T-helper 1 cell (primary cell): ENCODE measurements at places on chromosomes 4 and X.

GRCh38 chr4:188127214-188127874, 11.9 kb upstream of the TRIML1 start:
- DNase-seq, result no peak

- DNase-seq, result no peak
Observed at GRCh38 chr4:73259571-73260090, 1.0 kb upstream of the ANKRD17 start.

DNA sequence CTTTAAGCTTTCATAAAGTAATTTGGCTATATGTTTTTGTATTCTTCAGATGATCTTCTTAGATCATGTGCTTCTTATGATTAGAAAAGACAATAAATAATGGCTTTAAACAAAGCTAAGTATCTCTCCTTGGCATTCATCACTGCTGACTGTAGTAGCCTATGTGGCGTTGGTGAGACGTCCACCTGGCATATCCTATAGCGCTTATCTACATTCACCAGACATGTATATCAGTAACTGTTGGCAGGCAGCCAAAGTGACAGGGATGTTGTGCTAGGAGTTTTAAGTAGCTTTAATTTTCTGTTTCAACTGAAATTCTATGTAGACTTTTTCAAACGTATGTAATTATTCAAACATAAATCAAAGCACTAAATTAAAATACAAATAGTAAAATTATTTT, 276.4 kb downstream of the IL15 start:
- DNase-seq, result no peak

GRCh38 chr4:150855981-150856510, 159.0 kb downstream of the LRBA start:
- DNase-seq, result no peak

GRCh38 chr4:156197216-156197615, 243.6 kb upstream of the CTSO start:
- no peak for DNase-seq

GRCh38 chr4:73711989-73712388, 28.4 kb upstream of the CXCL8 start:
- no peak for DNase-seq

DNA sequence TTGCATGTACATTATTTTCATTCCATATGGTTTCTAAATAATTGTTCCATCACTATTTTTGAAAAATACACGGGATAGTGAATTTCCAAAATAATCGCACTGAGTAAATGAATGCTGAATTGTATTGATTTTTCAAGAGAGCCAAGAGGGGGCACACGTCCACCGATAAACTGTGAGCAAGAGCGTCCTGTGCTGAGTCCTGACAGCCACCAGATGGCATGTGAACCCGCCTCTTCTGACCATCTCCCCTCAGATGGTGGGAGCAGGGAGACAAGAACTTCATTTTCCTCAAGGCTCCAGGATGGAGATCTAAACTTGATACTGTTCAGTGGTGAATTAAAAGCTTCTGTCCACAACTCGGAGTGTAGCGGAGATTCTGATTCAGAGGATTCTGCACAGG, 30.6 kb upstream of the IL9R start:
- DNase-seq, result no peak

DNA sequence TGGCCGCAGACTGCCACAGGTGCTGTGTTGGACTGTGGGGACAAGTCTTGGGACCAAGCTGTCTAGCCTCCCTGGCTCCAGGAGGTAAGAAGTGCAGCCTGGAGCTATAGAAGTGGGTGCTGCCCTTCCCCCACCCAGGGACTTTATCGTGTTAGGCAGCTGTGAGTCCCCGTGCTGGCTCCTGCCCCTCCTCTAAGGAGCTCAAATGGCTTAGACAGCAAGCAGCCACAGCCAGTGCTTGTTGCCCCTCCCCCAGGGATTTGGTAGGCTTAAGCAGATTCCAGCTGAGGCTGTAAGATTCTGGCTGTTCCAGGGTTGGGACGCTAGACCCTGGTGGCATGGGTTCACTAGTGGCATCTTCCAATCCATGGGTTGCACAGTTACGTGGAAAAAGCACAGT, 979.4 kb upstream of the PCDH10 start:
- no peak for DNase-seq

DNA sequence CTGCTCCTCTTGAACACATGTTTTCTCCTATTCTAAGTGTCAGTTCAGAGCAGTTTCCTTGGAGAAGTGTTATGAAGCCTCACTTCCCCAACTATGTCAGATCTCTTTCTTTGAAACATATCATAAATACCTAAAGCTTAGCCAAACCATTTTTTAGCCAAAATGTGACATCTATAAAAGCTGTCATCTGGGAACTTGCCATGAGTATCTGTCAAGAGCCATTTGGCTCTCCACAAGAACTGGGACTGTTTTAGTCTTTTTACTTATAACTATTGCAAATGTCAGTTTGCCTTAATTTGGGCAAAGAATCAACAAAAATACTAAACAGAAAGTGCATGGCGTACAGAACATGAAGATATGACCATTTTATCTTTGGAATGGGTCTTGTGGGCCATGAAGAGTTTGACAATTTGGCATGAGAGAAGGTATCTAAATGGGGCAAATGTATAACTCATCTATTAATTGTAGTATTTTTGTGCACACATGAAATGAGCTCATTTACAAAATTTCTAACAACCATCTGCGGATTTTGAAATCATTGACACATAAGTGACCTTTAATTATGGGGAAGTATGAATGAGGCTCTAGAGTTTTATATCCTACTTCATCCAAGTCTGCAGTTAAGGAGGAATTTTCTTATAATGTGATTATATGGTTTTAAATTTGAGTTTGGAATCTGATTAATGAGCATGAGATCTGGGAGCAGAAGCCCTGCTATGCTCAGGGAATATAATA, 129.1 kb upstream of the PACRGL start:
- no peak for DNase-seq

DNA sequence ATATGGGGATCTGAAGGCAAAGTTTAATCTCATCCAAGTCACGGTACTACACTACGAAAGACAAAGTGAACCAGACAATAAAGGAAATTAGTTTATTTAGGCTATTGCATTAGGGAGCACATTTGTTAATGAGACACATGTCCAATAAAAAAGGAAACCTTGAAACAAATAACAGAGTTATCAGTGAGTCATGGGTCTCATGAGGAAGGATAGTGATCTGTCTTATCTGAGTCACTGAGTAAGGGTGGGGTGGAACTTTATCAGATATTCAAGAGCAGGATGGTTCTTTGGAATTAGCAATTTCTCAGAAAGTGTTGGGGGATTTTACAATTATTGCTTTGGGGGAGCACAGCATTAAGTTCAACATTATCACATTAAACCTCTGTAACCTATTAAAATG, 188.9 kb upstream of the IL1RAPL1 start:
- no peak for DNase-seq

GRCh38 chr4:6192245-6192644, 8.1 kb downstream of the JAKMIP1 start:
- DNase-seq, result no peak

- DNase-seq, result no peak
Observed at GRCh38 chr4:36081185-36081584, 163.1 kb downstream of the ARAP2 start.

DNA sequence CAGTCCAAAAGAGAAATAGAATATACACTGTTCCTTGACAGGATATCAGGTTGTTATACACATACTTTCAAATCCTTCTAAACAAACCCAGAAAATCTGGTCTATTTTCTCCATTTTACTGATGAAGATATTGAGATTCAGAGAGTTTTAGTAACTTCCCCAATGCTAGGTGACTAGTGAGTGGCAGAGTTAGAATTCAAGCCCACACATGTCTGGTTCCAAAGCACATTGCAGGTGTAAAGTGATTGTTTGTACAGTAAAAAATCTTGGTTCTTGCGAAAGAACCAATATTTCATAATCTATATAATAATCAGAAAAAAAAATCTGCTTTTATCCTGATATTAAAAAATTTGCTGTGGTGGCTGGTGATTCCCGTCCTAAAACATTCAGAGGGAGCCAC, 39.5 kb upstream of the EMCN start:
- DNase-seq, result no peak

GRCh38 chr4:70718811-70719604, 2.8 kb upstream of the RUFY3 start:
- DNase-seq, result no peak

DNA sequence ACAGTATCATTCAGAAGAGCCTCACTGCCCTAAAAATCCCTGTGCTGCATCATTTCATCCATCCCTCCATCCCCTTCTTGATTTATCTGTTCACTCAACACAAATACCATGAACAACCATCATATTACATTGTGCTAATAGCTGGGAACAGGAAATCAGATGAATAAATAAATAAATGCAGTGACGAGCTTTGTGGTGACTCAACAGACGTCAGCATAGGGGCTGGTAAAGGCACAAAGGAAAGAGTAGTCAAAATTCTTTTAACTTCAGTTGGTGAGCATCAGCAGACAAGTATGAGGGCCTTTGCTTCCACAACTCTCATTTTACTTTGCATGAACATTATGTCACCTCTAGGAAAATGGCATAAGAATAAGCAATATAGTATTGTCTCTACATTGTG, 65.5 kb downstream of the EDNRA start:
- DNase-seq, result no peak

DNA sequence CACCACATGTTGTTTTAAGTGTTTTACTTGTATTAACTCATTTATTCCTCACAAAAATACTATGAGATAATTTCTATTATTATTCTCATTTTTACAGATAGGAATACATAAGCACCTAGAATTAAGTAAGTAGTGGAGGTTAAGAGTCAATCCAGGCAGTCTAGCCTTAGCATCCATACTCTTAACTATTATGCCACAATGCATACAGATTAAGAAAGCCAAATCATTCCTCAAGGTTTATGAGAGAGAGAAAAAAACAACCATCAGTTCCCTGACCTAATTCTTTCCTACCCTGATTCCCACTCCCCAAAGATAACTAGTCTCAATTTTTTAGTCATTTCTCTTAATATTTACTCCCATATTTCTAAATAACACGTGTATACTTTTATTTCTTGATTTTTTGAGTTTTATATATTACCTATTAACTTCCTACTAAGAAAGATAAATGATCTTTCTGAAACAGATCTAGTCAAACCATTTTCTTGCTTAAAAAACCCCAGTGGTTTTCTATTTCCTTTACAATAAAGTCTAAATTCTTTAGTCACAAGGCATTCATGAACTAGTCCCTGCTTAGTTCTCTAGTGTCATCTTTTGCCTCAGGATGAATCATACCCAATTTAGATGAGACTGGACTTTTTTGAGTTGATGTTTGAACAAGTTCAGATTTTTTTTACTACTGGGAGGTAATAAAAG, 16.0 kb downstream of the UBA6 start:
- DNase-seq, result no peak
